ENCODE measurements at places on chromosomes 7 and 10.
A peak's percentile ranks its signal among the peaks of the same experiment; 100 is the strongest.

- no peak for DNase-seq
These were observed 23.2 kb downstream of the ELMO1 start for GRCh38 chr7:37425498-37425897.

- DNase-seq, result no peak
These were observed 30.4 kb downstream of the CCSER2 start for GRCh38 chr10:84358743-84359142.

- no peak for DNase-seq
These were observed 60.4 kb downstream of the ARL4A start for GRCh38 chr7:12747687-12748306.

DNA sequence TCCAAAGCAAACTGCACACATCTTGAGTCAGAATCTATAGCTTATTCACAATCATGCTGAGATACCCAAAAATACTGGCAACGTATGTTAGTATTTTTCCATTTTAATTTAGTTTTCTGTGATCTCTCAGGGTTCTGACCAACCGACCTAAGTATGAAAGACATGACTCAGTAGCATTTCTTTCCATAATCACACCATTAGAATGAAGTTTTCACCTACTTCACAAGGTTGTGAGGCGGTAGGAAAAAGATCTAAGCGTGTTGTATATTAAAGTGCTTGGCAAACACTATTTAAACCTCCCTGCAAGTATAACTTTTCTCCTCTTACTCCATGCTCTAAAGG is 49.1 kb downstream of the PLCE1 start:
- no peak for DNase-seq

DNA sequence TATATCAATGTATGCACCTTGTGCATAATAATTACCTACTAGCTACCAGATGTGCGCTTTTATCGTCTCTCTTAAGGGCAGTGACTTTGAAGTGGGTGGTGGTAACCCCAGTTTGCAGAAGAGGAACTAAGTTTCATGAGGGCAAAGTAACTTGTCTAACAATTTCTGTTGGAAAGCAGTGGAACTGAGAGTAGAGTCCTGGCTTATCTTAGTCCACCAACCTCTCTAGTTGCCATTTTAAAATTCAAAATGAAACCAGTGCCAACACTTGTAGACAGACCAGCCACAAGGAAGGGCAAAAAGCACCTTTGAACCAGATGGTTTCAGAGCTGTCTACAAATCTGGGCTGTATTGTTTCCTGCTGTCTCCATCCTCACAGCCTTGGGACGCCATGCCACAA is 32.0 kb upstream of the RBM20 start:
- DNase-seq, result no peak

GRCh38 chr10:5559642-5560141 is 34.9 kb downstream of the CALML3 start:
- DNase-seq, result peak; percentile 62

- DNase-seq, result no peak
These were observed 19.7 kb downstream of the ZNF783 start for GRCh38 chr7:149281508-149282330.

- DNase-seq, result no peak
These were observed 13.7 kb downstream of the MYL10 start for GRCh38 chr7:101615446-101615845.

DNA sequence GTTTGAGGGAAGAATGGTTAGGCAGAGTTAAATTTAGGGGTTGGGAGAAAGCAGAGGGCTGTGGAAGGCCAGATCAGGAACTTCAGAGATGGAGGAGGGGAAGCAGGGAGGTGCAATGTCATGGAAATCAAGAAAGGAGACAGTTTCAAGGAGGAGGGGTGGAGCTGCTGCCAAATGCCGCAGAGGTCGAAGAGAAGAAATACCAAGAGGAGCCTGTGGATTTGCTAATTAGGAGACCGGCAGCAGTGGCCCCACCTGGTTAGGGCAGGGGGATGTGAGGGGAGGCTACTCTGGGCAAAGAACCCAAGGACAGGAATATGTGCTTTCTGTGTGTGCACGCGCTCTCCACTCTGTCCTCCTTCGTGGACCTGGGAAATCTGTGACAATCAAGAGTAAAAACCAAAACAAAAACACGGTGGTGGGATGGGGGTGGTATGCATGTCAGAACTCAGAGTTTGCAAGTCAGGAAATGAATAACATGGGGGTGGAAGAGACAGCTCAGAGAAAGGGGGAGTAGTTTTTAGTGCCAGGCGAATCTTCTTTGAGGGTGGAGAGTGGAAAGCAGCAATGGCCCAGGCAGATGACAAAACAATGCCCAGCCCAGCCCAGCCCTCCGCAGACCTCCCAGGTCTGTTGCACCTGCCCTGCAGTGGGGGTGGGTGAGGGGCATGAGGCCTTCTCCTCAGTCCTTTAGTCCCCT is 102.9 kb upstream of the PAX2 start:
- no peak for DNase-seq
